T-helper 2 cell treated with Interferon-gamma antibody and Interleukin-4, amounts not matched to agents 100 ng/mL and 5 ng/mL, for 36 hours (primary cell): ENCODE measurements at places on chromosomes 4 and X. TPM values are rescaled to one million over a fixed set of nuclear protein-coding genes. Genes with fewer than 3 reads are reported as not detected.

The SH3TC1 gene
- 14.8 and 17.1 TPM in 2 replicates for total RNA-seq

The TMEM144 gene
- 0.14 TPM in 1 of 2 replicates, not detected in the other for total RNA-seq

The VSIG4 gene
- not detected in 2 replicates for total RNA-seq

The GUF1 gene
- 23.7 and 28.0 TPM in 2 replicates for total RNA-seq

The ADH7 gene
- total RNA-seq = not detected in 2 replicates

The LRP2BP gene
- total RNA-seq = 0.59 and 0.70 TPM in 2 replicates

The HERC6 gene
- total RNA-seq = 15.7 and 17.1 TPM in 2 replicates

The RRAGB gene
- total RNA-seq = 7.0 and 9.1 TPM in 2 replicates

The GAGE1 gene
- total RNA-seq = not detected in 2 replicates

The TMEM35A gene
- total RNA-seq = not detected in 2 replicates

The SPANXN3 gene
- total RNA-seq = not detected in 2 replicates

The OCRL gene
- total RNA-seq = 3.2 and 3.4 TPM in 2 replicates

The VCX3B gene
- not detected in 2 replicates for total RNA-seq
